ENCODE measurements at places on chromosomes 6 and 20.

DNA sequence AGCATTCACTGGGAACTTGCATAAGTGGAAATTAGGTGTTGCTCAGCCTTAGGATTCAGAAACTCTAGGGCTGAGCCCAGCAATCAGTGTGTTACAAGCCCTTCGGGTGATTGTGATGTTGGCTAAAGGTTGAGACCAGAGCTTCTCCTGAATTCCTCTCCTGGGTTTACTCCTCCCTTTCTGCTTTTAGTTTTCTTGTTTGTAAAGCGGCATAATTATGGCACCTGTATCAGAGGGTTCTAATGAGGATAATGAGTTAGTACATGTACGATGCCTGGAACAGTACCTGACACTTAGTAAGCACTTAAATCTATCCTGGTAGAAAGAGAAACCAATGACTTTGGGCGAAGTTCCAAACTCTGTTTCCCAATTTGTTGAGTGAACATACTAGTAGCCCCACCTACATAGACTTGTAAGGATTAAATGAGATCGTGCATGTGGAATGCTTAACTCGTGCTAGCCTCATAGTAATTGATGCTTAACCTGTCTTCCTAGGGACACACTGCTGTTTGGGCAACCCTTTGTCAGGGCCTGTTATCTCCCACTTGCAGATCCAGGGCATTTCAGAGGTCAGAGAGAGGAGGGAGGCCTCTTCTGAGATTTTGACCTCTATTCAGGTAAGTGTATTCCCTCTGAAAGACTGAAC, 932 bp upstream of the EZR start:
- DNase-seq = no peak

- DNase-seq = no peak
Measured at GRCh38 chr6:161215876-161216615, 57.8 kb downstream of the AGPAT4 start.

DNA sequence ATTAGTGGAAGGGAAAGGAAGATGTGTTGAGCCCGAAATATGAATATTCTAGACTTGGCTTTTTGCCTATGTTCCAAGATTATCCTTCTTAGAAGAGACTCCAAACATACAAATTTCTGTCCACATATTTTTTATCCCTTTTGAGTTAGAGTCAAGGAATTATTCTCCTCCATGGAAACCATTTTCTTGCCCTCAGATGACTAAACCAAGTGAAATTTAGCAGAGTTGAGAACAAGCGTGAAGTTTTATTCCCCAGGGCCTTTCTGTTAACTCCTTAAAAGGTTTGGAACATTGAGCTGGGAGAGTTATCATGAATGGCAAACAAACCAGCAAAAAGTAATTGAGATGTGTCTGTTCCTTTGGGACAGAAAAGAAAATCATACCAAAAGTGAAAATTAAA, 286.1 kb upstream of the PLCB4 start:
- DNase-seq = no peak

DNA sequence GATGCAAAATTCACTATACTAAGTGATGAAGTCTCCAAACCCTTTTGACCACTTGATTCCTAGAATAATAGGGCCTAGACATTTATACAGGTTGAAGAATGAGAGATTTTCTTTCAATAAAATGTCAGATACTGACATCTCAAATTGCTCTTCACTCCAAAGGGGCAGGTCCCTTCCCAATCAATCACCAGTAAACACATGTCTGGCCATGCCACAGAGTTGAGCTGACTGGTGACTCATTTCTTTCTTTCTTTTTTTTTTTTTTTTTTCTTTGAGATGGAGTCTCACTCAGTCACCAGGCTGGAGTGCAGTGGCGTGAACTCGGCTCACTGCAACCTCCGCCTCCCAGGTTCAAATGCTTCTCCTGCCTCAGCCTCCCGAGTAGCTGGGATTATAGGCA, 388.6 kb upstream of the BTBD3 start:
- no peak for DNase-seq

DNA sequence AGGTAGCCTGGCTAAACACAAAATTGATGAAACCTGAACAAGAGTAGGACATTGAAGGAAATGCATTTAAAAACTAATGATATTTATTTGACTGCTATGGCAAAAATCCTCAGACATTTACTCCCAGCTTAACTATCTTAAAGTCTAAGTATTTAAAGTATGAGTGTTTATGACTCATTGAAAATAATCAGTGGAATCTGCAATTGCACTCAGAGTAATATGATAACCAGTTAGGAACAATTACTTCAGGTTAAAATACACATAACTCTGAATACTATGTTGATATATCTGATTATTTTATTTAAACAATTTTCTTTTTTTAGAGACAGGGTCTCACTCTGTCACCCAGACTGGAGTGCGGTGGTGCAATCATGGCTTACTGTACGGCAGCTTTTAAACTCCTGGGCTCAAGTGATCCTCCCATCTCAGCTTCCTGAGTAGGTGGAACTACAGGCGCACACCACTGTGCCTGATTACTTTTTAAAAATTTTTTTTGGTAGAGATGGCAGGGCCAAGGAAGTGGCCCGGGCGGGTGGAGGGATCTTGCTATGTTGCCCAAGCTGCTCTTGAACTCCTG, 43.9 kb downstream of the FILIP1 start:
- no peak for DNase-seq

DNA sequence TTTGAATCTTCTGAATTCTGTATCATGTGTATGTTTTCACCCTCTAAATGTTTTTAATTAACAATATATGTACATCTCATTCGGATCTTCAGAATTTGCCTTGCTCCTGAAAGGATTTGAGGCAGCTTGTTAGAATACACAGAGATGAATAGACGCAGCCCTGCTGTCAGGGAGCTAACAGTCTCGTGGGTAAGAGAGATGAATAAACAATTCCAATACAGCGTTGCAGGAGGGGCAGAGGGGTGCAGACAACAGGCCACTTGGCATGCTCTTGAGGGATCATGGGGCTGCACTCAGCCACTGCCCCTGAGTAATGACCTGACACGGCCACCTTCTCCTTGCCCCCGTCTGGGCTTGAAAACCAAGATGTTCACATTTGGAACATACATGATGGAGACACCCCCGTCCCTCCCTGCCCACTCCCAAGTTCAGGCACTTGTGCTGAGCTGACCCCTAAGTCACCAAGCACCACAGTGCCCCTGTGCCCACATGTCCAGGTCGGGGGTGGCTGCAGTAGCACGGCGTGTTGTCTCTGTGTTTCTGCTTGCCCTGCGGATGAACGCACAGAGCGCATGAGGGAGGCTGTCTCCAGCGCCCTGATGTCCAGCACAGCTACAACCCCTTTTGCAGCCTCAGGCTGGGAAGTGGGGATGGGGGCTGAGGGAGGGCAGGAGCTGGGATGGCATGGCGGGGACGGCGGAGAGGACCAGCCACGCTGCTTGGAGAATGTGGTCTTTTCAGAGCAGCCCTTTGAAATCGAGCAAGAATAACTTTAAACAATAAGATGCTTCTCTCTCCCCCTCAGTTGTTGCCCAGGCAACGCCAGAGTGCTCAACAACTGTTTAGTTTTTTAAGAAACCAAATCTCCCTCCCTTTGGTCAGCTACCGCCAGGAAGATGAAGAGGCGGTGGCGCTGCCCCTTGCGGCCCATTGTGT, 33.0 kb upstream of the CDH22 start:
- DNase-seq = no peak

DNA sequence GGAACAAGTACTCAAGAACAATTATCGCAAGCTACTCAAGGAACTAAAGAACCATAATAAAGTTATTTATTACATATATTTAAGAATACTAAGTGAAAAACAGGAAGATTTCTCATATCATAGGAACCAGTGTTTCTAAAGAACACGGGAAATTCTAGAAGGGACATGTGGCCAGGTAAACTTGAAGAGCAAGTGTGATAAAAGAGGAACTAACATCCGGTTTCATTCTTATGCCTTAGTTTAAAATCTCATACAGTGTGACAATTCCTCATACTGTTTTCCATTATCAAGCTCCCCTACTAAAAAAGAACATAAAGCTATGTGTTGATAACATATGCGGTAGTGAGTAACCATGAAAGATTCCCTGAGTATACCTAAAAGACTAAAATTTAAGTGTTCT, 163.5 kb upstream of the SHLD1 start:
- no peak for DNase-seq

DNA sequence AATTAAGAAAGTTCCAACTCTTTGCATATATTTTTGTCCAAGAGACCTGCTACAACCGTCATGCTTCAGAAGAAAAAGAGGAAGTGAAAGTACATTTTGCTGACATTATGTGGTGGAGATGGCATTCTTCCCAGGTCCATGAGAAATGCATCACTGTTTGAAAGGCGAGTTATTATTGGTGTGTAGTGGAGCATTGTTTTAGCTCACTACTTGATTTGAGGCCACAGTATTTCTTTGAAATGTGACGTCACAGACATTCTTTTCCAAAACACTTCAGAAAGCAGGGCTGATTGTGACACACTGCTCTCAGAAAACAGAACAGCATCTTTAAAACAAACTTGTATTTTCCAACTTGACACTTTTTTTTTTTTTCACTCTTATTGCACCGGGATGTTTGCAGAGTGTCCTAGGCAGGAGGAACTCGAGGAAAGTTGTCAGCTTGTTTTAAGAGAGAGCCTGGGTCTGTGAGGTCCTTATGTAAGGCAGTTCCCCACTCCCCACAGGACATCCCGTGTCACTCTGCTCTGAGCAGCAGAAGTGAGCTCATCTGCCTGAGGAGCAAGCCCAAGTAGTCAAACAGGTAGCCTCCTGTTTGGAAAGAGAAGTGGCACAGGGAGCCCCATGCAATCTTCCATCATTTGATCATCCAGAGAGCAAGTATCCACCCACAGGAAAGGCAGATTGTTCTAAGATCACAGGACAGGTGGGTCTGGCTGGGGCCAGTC, 1.1 kb downstream of the SPTLC3 start:
- peak; percentile 3 for DNase-seq

GRCh38 chr6:108242259-108242658, 18.6 kb downstream of the SNX3 start:
- DNase-seq = no peak

DNA sequence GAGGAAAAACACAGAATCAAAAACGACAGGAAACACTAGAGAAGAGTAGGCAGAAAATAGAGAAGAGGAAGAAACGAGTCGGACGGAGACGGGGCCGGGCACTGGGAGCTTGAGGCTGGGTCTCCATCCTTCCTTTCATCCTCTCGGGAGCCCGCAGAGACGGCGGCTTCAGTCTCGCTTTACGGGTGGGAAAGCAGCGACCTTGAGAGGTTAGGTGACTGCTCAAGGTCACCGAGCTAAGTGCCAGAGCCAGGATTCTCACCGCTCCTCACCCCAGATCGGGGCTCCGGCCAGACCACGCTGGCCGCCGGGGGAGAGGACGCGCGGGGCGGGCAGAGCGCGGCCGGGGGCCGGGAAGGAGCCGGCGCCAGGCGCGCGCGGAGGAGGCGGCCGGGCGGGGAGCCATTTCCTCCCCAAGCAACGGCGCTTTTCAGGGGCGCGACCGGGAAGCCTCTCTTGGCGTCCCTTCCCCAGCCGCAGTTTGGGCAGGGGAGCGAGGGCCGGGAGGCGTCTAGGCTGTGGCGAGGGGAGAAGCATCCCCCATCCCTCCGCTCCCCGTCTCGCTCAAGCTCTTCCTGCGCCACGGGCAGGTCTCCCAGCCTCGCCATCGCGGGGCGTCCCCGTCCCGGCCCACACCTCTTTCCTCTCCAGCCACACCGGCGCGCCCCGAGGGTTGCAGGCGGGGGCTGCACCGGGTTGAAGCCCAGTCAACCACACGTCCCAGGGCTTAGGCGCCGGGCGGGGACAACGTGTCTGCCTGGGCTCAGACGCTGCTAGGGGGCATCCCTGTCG, 24.1 kb upstream of the MAP3K7 start:
- DNase-seq = no peak

GRCh38 chr20:51164731-51165130, 141.8 kb upstream of the KCNG1 start:
- no peak for DNase-seq

DNA sequence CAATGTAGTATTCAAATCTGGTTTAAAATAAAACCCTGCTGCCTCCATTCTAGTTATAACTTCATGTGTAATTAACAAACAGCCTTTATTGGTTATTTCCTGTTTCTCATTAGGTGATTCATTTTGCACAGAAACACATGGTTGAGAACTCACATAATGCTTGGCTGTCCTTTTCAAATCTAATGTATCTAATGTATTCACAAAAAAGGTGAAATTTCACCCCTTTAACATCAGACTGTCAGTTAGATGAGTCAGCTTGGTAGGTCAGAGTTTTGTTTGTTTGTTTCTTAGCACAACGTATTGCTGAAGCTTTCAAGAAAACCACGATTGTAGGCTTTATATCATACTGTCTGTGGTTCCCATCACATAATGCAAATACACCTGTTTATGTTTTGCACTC, 78.7 kb upstream of the TMEM30A start:
- DNase-seq = no peak

- no peak for DNase-seq
Measured at GRCh38 chr6:110351546-110351945, 6.6 kb downstream of the METTL24 start.

DNA sequence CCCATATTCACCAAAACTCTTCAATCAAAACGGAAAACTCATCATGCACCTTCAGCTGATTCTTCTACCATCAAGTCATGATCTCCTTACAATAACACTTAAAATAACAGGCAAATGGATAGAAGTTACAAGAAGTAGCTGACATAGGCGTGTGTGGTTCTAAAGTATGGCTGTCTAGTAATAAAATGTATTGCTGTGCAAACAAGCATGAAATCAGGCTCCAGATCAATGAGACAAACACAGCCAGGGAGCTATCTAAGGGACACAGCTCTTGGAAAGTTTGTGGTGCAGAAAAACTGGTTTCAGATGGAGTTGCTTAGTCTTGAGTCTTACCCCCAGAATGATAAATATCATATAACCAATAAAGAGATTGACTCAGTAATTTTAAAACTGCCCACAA, 434.8 kb upstream of the NOX3 start:
- DNase-seq = no peak

DNA sequence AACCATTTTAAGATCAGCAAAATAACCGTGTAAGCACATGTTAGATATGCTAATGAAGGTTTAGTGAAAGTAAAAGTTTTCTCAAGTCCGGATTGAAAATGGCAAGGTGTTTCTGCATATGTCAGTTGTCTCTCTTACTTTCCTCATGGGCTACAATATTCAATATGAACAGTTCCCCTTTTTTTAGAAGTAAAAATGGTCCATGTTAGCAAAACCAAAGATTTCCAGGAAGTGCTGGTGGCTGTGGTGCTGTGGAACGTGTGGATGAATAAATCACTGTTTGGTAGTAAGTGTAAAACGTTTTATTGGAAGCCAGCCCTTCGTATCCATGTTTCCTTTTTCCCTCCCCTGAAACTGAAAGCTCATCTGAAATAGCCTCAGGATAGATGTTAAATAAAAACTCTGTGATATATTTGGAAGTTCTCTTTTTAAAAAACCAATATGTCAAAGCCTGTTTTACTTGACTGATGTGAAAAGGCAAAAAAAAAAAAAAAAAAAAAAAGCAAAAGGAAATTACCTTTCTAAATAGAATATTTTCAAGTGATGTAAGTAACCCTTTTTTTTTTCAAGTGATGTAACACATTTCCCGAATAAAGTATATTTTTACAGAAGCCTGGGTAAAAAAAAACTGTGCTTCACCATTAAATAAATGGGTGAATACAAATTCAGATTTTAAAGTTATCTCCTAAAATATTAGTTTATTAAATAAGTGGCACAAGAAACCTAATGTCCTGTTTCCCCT, 41.9 kb downstream of the PLEKHG1 start:
- DNase-seq = no peak

- no peak for DNase-seq
Measured at GRCh38 chr6:158058171-158058651, 76.5 kb downstream of the SYNJ2 start.
